ENCODE measurements at places on chromosomes 5 and 9.
A peak's percentile ranks its signal among the peaks of the same experiment; 100 is the strongest.

DNA sequence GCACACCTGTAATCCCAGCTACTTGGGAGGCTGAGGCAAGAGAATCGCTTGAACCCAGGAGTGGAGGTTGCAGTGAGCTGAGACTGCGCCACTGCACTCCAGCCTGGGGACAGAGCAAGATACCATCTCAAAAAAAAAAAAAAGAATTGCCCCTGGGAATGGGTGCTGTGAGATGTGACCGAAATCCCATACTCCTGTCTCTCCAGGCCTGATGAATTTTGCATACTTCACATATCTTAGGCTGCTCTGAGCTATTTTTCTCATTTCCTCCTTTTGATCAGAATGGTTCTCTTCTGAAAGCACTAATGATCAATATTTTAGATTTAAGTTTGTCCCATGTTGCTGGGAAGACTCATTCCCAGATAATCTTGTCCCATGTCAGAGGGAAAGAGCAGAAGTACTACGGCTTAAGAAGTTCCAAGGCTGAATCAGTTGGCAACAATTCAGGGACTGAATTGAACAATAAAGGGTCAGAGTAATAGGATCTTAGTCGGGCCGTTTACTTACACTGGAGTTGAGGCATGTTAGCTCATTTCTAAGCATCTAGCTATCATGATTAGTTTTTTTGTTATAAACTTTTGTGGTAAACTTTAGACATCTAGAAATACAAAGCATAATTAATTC, 44.2 kb upstream of the TENT2 start:
- no peak for DNase-seq

DNA sequence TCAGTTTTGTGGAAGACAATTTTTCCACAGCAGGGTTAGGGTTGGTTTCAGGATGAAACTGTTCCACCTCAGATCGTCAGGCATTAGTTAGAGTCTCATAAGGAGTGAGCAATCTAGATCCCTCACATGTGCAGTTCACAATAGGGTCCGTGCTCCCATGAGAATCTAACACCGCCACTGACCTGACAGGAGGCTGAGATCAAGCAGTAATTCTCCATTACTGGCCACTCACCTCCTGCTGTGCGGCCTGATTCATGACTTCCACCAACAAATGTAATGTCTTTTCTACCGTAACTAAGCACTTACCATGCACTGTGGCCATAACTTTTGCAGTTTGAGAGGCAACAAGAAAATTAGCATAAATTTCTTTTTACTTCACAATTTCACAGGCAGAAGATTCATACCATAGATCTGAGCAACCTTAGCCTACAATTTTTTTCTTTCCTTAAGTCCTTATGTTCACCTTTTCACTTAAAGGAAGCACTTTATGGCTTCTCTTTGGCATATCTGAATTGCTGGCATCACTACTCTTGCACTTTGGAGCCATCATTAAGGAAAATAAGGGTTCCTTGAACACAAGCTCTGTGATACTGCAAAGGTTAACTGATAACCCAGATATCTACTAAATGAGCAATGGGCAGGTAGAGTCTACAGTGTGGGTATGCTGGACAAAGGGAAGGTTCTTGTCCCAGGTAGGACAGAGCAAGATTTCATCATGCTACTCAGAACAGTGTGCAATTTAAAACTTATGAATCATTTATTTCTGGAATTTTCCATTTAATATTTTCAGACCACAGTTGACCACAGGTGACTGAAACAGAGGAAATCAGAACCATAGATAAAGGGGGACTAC, 83.0 kb upstream of the IFNK start:
- no peak for DNase-seq

GRCh38 chr9:12814877-12815237, 40.0 kb downstream of the LURAP1L start:
- DNase-seq: no peak

- DNase-seq: no peak
These were observed 73.3 kb downstream of the INSYN2B start for GRCh38 chr5:169906745-169907649.

- DNase-seq: no peak
These were observed 85.2 kb downstream of the PHF2 start for GRCh38 chr9:93661591-93661990.

DNA sequence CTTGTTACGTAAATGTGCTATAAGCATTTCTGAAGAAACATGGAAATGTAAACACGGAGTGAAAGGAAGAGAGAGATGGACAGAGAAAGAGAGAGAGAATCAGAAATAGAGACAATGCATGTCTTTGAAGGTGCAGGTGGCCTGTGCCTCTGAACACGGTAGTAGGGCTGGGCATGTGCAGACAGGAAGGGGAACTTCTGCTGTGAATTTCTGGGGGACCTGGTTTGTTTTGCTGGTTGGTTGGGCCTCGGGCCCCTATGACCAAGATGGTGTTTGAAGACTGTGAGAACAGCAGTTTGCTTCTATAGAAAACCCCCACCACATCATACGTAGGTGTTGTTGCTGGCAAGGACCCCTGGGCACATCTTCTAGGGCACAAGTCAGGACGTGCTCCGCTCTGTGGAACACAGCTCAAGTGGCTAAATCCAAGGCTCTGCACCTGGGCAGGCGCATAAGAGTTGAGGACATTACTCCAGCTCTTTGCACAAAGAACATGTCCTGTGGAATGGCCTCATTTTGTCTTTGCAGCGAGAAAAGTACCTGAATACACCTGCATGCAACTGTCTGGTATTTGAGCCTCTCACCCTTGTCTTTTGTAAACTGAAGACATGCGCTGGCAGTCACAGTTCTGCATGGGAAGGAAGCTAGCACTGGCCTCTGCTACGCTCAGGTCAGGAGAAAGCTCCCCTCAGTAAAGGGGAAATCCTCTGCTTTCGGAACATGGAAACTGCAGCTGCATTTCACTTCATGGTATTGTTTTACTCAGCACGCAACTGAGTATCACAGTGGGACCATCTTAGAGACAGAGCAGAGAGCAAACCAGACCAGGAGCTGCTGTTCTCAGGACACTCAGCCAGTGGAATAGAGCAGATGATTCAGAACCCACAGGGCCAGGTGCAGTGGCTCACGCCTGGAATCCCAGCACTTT, 2.7 kb downstream of the OR2V2 start:
- DNase-seq: no peak

- no peak for DNase-seq
These were observed 117.8 kb downstream of the CCDC192 start for GRCh38 chr5:127820910-127821553.

DNA sequence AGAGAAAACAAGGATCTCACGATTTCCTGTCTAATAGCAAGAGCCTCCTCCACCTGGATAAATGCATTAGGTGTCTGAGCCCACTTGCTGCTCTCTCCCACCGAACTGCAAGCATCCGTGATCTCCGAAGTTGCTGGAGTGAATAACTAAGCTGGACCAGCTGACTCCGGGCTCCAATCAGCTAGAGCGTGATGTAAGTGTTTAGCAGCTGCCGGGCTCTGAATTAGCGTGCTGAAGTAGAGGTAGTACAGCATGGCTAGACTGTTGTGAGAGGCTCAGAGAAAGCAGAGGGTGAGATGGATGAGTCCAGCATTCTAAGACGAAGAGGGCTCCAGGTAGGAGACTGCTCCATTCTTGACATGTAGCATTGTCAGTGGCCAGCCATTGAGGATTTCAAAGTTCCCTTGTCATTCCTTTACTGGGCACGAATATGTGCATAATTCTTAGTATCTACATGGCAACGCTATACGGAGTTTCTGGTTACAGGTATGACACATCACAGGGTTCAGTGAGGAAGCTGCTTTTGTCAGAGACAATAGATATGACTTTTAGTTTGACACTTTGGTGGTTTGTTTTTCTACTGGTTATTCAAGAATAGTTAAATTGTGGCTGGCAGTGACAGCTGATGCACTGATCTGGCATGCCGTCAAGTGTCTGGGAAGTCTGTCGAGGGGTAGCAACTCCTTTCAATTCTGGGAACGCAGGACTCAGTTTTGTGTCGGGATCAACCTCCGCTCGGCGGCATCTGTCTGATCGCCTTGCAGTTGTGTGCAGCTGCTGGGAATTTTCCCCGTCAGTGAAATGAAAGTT, 232.6 kb downstream of the MAST4 start:
- peak; percentile 75 for DNase-seq

DNA sequence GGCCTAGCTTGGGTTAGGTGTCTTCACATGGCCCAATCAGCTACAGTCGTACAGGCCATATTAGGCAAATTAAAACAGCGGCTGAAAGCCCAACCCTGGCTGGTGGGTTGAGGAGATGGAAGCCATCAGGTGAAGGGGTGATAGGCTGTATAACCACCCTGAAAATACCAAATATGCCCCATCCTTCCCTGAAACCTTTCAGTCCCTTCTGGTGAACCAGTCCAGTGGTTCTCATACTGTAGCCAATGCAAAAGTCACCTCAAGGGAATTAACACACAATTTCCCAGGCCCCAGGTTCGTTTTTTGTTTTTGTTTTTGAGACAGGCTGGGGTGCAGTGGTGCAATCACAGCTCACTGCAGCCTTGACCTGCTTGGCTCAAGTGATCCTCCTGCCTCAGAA, 19.8 kb upstream of the KCNV2 start:
- DNase-seq: no peak

DNA sequence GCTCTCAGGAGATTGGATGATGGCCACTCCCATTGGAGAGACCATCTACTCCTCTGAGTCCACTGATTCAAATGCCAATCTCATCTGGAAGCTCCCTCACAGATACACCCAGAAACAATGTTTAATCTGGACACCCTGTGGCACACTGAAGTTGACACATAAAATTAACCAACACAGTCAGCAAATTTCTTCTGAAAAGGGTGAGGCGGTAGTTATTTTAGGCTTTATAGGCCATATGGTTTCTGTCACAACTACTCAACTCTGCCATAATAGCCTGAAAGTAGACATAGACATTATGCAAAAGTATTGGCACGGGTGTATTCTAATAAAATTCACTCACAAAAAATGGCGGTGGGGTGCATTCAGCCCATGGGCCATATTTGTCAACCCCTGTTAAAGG, 244.5 kb upstream of the VLDLR start:
- DNase-seq: no peak

DNA sequence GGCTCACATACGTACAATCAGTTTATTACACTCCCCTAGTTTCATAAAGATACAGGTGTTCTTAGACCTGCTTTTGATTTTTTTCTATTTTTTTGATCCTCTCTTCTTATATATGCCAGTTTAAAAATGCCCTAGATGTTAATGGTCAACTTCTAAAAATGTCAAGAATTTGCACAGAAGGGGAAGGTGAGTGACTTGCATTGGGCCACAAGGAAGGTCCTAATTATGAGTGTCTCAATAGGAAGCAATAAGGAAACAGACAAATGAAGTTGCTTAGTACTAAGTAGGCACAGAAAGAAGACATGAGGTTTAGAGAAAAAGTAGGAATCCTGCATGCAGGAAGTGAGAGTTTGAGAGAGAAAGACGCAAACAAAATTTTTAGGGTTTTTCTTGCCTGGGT, 3.2 kb upstream of the CCDC171 start:
- DNase-seq: no peak

DNA sequence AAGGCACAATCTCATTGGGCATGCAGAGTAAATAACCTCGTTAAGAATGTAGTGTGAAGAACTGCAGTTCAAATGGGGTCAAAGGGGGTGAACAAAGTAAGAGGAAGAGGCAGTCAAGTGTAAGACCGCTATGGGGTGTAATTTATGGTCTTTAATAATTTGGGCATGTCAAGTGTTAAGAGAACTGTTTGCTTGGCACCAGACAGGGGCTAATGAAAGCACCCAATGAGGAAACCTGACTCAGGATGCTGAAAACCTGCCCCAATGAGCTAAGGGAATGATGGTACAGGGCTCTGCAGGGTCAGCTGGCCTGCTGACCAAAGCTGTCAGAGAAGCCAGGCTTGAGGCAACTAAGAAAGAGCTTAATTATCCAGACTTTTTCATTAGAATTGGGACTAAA, 368.1 kb downstream of the DTWD2 start:
- DNase-seq: no peak

- DNase-seq: no peak
These were observed 21.3 kb downstream of the PTGES start for GRCh38 chr9:129731477-129732085.

DNA sequence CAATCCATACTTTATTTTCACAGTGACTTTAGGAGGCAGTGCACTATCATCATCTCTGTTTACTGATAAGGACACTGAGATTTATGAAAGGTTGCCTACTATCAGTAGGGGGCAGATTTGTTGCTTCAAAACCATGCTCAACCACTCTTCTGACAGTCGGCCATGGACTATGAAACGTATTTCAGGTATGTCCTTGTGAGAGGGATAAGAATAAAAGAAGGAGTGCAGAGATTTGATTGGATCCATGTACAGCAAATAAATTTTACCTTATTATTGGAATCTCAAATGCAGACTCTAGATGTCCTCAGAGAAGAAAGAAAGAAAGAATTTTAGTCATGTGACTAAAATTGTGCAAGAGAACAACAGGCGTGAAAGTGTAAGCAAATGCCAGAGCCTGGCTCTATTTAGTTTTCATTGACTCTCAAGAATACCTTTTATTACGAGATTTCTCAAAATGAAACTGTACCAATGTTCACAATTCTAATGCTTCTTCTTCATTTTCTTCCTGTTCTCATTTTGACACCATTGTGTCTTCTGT, 296.6 kb upstream of the RASA1 start:
- peak; percentile 15 for DNase-seq

- no peak for DNase-seq
These were observed 14.5 kb upstream of the LPAR1 start for GRCh38 chr9:111052791-111053190.

DNA sequence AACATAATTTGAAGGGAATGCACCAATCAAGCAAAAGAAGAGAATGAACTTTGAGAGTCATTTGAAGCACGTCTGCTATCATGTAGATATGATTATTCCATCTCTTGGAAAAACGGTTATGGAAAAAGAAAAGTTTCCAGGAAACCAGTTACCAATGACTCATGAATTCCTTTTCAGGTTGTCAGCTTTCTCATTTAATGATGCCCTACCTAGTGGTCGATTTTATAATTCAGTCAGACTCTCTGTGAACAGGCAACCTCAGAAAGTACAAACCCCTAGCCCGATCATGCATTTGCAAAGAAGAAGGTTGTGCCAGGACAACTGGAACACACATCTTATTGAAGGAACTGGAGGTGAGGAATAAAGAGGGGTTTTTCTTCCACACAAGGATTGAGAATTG, 355.1 kb upstream of the GRIA1 start:
- DNase-seq: no peak

DNA sequence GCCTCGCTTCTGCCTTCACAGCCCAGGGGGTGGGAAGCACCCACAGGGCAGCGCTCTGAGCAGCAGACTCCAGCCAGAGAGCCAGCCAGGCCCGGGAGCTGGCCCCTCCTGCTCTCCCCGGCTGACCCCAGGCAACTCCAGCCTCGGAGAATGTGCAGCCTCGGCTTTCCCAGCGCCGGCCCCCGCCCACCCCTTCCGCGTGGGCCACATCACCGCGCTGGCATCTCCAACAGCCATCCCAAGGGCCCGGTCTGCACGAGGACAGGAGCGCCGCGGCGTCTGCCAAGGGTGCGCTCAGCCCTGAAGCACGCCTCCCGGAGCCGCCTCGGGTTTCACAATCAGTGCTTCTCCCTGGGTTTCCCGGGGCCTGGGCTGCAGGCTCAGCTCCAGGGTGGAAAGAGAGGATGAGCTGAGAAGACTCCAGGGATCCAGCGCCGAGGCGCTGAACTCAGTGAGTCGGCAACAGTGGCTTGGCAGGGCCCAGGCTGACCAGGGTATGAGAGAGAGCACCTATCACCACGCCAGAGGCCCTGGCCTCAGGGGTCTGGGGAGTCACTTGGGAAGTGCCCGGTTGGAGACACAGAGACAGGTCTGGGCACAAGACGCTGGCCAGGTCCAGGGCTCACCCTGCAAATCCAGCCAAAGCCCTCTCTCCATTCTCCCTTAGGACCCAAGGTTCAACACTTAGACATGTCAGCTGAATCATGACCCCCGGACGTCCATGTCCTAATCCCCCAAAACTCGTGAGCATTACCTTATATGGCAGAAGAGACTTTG, 79.6 kb downstream of the ADAMTS2 start:
- no peak for DNase-seq

GRCh38 chr9:76704593-76705204, 59.5 kb upstream of the PCA3 start:
- peak; percentile 92 for DNase-seq

Data from hematopoietic multipotent progenitor cell treated with erythropoietin and hydrocortisone succinate and interleukin-3 and kit ligand, for 6 days (in vitro differentiated cells).